ENCODE measurements at places on chromosomes 3 and 15.

DNA sequence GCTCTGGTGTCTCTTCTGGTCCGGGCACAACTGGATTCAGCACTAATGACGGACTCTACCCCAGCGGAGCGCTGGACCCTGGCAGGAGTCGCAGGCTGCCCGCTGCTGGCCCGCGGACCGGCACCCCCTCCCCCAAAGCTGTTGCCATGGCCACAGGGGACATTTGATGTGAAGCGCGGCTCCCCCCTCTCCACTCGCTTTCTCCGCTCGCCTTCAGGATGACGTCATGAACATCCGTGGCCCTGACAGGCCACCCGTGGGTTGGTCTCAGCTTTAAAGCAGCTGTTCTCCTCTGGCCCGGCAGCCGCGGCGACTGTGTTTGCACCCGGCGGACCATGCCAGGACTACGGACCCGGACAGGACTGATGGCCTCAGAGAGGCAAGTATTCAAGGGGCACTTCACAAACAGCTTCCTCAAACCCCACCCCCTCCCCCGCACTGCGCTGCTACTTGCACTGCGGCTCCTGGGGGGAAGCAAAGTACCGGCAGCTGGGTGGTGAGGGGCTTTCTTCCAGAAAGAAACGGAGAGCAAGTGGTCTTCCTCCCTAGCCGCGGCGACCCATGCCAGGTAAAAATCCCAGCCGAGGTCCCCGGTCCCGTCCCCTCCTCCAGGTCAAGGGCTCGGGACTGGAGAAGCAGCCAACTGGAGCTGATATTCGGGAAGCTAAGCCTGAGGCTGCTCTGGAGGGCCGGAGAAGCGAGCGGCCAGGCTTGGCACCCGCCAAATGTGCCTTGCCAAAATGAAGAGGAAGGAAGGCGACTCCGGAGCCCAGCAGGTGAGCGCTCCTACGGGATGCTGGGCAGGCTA is 16.6 kb upstream of the AEN start:
- no peak for DNase-seq

GRCh38 chr3:65039754-65040210 is 352.0 kb upstream of the ADAMTS9 start:
- DNase-seq, result no peak

GRCh38 chr3:30611613-30612436 is 5.4 kb downstream of the TGFBR2 start:
- no peak for DNase-seq

DNA sequence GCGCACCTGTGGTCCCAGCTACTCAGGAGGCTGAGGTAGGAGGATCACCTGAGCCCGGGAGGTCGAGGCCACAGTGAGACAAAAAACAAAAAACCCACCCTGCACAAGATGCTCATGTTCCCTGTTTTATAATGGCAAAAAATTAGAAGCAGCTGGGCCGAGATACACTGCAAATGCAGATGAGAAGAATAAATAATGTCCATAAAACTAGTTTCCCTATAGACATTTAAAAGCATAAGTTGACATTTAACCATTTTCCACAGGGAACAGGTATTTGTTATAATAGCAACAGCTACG is 537 bp upstream of the SCAP start:
- no peak for DNase-seq

GRCh38 chr3:126476166-126477060 is 722 bp upstream of the ZXDC start:
- no peak for DNase-seq

GRCh38 chr15:41828807-41829141 is 882 bp downstream of the JMJD7 start:
- no peak for DNase-seq

DNA sequence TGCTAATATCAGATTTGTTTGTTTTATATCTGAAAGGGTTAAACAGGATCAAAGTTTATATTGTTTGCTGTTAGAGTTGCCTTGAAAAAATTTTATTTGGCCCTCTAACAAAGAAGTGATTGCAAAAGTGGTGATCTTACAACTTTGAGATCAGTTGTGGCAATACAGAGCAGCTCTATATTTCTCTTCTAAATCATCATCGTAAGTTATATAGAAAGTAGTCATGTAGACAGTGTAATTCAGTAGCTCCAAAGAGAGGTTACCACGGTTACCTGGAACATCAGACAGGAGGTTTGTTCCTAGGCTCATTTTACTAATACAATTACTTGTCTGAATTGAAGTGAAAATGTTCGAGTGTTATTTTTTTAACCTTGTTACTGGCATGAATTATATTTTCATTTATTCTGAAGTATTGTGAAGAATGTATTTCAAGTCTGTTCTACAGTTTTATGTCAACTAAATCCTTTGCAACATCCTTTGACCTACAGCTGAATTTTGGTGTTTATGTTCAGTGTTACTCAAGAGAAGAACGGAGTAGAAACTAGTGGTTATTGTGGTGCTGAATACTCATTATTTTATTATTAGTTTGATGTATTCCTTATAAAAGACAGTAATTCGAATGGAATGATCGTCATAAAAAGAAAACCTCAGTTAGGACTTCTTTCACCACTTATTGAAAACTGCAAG is 214.2 kb downstream of the NAALADL2 start:
- DNase-seq, result no peak

GRCh38 chr3:144652573-144652972 is 681.0 kb downstream of the DIPK2A start:
- DNase-seq, result no peak

- DNase-seq, result no peak
Measured at GRCh38 chr3:99659032-99659431, 20.6 kb downstream of the COL8A1 start.

GRCh38 chr3:73365756-73366397 is 258.9 kb downstream of the PDZRN3 start:
- no peak for DNase-seq
